ENCODE measurements at places on chromosomes 5 and 9. TPM values are rescaled to one million over a fixed set of nuclear protein-coding genes. Genes with fewer than 3 reads are reported as not detected.

DNA sequence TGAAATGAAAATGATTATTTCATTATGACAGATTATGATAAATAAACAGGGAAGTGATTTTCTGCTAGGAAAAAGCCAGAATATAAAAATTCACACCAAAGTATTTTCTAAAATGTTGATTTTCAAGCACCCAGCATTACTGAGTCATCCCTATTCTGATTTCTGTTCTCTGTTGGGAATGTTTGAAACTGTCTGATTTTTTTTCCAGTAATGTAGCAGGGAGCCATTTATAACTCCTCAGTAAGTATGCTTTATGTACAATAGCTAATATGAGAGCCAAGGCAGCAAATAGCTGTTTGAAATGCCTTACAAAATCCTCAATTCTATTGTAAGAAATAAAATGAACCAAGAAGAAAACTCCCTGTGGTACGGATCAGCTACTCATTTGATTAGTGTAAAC is 471.7 kb upstream of the TYRP1 start:
- DNase-seq, result no peak

GRCh38 chr5:81639556-81639955 is 111.3 kb downstream of the SSBP2 start:
- peak; percentile 33 for DNase-seq

GRCh38 chr9:94872891-94873511 is 146.5 kb downstream of the AOPEP start:
- no peak for DNase-seq

Gene FAM221B
- total RNA-seq, result not detected

DNA sequence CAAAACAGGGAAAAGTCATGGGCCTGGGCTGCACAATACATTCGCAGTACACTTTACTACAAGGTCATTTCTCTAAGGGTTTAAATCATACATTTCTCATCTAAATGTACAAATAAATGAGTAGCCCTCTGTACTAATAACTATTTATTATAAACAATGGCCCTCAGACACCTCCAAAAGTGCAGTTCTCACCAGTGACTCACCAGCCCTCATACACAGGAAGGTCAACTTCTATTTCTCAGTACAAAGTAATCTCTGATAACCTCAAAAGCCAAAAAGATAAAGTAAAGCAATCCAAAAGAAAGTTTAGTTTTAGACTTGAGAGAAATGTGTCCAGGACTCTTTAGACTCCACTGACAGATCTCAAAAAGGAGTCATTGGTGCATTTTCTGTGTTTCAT is 1258.1 kb upstream of the CDH6 start:
- DNase-seq, result no peak

DNA sequence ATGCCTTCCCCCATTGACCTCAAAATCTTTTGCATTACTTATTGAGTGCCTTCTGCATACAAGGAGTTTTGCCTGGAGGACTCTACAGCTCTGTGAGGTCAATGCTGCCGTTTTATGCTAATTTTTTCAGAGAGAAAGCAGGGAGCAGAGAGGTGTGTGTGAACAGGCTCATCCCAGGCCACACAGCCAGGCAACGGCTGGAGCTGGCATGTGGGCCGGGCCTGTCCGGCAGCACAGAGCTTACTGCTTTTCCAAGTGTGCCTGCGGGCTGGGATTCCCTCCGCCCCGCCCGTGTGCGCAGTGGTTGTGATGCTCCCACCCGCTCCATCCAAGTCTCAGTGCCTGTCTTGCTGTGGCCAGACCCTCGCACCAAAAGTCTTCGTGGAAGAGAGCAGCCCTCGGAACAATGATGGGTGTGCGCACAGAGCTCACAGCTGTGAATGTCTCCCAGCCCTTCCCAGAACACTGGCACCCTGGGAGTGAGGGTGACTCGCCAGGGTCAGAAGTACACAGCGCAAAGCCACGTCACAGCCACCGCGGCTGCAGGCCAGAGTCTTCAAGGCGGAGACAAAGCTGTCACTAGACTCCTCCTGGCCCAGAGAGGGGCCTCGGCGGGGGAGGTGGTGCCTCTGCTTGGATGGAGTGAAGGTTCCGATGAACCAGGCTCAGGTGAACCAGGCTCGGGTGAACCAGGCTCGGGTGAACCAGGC is 82.8 kb downstream of the COL5A1 start:
- peak; percentile 55 for DNase-seq

GRCh38 chr5:174355208-174355612 is 309.7 kb downstream of the NSG2 start:
- DNase-seq, result peak; percentile 66

- DNase-seq, result no peak
Measured at GRCh38 chr5:113367586-113367985, 67.2 kb downstream of the TSSK1B start.

DNA sequence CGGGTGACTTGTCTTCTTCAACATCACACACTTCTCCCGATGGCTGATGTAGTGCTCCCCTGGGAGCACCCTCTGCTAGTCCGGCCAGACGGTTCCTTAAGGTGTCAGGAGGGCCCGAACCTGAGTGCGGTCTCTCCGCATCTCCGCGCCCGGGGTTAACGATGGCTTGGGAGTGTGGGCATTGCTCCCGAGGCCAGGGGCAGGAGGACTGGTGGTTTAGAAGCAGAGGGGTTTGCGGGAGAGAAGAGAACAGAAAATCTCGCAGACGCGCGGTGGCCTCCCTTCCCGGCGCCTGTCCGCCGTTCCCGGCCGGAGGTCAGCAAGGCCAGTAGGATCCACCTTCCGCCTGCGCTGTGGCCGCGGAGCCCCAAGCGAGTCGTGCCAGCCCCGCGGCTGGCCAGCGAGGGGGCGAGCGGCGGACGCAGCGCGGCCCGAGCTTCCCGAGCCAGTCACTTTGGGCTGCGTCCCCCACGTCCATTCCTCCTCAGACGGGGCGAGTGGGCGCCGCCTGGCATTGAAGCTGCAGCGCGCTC is 700 bp downstream of the CDO1 start:
- no peak for DNase-seq

Gene CXCL14
- total RNA-seq, result under 0.01 TPM
